ENCODE measurements at places on chromosomes 5 and 9. TPM values are rescaled to one million over a fixed set of nuclear protein-coding genes. Genes with fewer than 3 reads are reported as not detected.

- H3K27ac ChIP-seq = no peak overlapping the region
- H3K4me3 ChIP-seq = no peak overlapping the region
- H3K27me3 ChIP-seq = no peaks in the 10 kb centered on the region
- no peaks in the 10 kb centered on the region for H3K36me3 ChIP-seq
- no peaks in the 10 kb centered on the region for H3K4me1 ChIP-seq
These were observed 24.6 kb upstream of the LRRC14B start for GRCh38 chr5:166441-167372.

- DNase-seq = no peak
- no peaks in the 10 kb centered on the region for H3K27me3 ChIP-seq
- no peak overlapping the region for H3K4me3 ChIP-seq
- H3K4me1 ChIP-seq = no peaks in the 10 kb centered on the region
These were observed 10.9 kb downstream of the EXOC3 start for GRCh38 chr5:453725-454481.

GRCh38 chr9:84123648-84124406 is 143.2 kb downstream of the RMI1 start:
- peaks cover 3% of the 10 kb centered on the region for H3K27me3 ChIP-seq
- no peak for DNase-seq
- H3K36me3 ChIP-seq = no peaks in the 10 kb centered on the region
- no peaks in the 10 kb centered on the region for H3K4me1 ChIP-seq
- H3K27ac ChIP-seq = no peak overlapping the region

PCSK5 gene
- 4.8 TPM for polyA plus RNA-seq

Data from CD14-positive monocyte (primary cell).